Camera-type eye (tissue), 1 donor: ENCODE measurements at places on chromosomes 3 and 15. TPM values are rescaled to one million over a fixed set of nuclear protein-coding genes. Genes with fewer than 3 reads are reported as not detected.

CSPG4 gene
- 25.8 TPM for total RNA-seq

NOX5 gene
- total RNA-seq: 0.55 TPM

IL17RE gene
- 0.71 TPM for total RNA-seq

FSD2 gene
- total RNA-seq: 2.9 TPM

SH2D7 gene
- total RNA-seq: not detected

ATP2B2 gene
- 28.0 TPM for total RNA-seq

NAALADL2 gene
- 43.9 TPM for total RNA-seq

FHIT gene
- 6.8 TPM for total RNA-seq

GOLGA6A gene
- 0.49 TPM for total RNA-seq

NTRK3 gene
- 14.6 TPM for total RNA-seq

MEIS2 gene
- total RNA-seq: 132 TPM

CYP1A1 gene
- total RNA-seq: 0.55 TPM

LYZL4 gene
- total RNA-seq: not detected

KCNMB2 gene
- 7.8 TPM for total RNA-seq

KIF23 gene
- total RNA-seq: 22.6 TPM

WWTR1 gene
- 92.8 TPM for total RNA-seq

HEMK1 gene
- total RNA-seq: 25.3 TPM

CFAP92 gene
- 1.3 TPM for total RNA-seq

IQCF5 gene
- total RNA-seq: not detected

ATG7 gene
- 79.7 TPM for total RNA-seq

ZXDC gene
- 48.3 TPM for total RNA-seq

FANCD2OS gene
- total RNA-seq: not detected

ITIH3 gene
- 0.66 TPM for total RNA-seq

RARB gene
- total RNA-seq: 86.3 TPM

LTK gene
- total RNA-seq: 2.3 TPM

PLA1A gene
- total RNA-seq: 1.3 TPM

ZCWPW2 gene
- 2.6 TPM for total RNA-seq

BCL2A1 gene
- 1.5 TPM for total RNA-seq

KY gene
- total RNA-seq: 13.8 TPM

ATP6V1A gene
- 111 TPM for total RNA-seq

OCA2 gene
- 12.3 TPM for total RNA-seq

TEX55 gene
- not detected for total RNA-seq

CSPG5 gene
- 81.9 TPM for total RNA-seq

OSTN gene
- 7.3 TPM for total RNA-seq

ROBO2 gene
- total RNA-seq: 132 TPM

C3orf80 gene
- total RNA-seq: 0.66 TPM

ACKR4 gene
- 6.6 TPM for total RNA-seq

SKOR1 gene
- 0.33 TPM for total RNA-seq

LRRC34 gene
- 17.3 TPM for total RNA-seq

FOXB1 gene
- total RNA-seq: not detected

ALG3 gene
- 27.2 TPM for total RNA-seq

CAMK1 gene
- 20.4 TPM for total RNA-seq

CCR4 gene
- total RNA-seq: 0.22 TPM

DNAH12 gene
- 0.71 TPM for total RNA-seq

GOLGA6L7 gene
- total RNA-seq: not detected

HTR3E gene
- not detected for total RNA-seq

IMPG2 gene
- 221 TPM for total RNA-seq

PARP3 gene
- 10.3 TPM for total RNA-seq

GTF2E1 gene
- 20.3 TPM for total RNA-seq

TFRC gene
- total RNA-seq: 99.2 TPM

WDR93 gene
- total RNA-seq: 0.66 TPM

RBP2 gene
- total RNA-seq: not detected

MST1 gene
- total RNA-seq: 12.4 TPM

PRRT3 gene
- 2.9 TPM for total RNA-seq

ESYT3 gene
- 3.6 TPM for total RNA-seq

DUOX1 gene
- total RNA-seq: 2.0 TPM

ATP13A5 gene
- 0.22 TPM for total RNA-seq
